ENCODE measurements at places on chromosomes 2 and 18.

DNA sequence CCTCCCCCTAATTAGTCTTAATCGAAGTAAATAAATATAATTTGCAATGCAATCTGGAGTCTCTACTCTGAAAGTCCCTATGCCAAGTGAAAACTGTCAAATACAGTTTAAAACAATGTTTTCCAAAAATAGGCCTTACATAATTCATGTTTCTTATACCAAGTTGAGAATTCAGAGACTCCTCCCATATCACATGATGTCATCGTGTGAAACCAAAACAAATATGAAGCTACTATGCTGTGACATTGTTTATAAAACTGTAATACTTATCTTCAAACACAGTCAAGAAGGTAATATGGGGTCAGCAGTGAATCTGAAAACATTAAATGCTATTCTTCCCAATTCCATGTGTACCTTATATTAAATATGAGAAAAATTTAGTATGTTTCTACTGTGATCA is 940.2 kb upstream of the FANCL start:
- DNase-seq, result no peak

DNA sequence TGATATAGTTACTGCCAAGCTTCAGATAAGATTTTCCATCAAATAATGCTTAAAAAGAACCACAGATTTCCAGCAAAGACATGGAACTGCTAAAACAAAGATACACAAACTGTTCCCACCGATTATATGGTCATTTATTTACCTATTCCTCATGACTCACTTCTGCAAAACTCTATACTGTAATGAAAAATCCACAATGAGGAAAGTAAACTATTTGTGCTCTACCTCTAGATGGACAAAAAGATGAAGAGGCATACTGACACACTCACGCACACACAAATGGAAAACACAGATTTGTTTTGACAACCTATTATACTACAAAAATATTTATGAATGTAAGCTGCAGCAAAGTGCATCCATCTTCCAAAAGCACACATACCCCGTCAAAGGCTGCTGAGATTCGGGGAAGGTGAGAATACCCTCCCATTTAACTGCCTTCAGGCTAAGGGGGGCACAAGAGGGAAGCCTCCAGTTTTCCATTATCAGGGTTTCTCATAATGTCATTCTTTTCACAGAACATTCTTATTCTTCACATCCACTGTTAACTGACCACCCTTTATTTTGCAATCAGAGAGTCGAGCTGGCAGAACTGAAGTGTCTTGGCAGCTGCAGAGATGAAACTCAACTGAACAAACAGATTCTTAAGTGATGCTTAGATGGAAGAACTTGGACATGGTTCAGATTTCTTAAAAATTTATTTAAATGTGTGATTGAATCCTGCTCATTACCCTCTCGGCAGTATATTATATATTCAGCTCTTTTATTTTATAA is 115.9 kb upstream of the TANK start:
- no peak for DNase-seq

- no peak for DNase-seq
Observed at GRCh38 chr18:36711813-36712444, 116.9 kb downstream of the TPGS2 start.

- DNase-seq, result no peak
Observed at GRCh38 chr2:160028431-160029269, 33.8 kb downstream of the PLA2R1 start.

DNA sequence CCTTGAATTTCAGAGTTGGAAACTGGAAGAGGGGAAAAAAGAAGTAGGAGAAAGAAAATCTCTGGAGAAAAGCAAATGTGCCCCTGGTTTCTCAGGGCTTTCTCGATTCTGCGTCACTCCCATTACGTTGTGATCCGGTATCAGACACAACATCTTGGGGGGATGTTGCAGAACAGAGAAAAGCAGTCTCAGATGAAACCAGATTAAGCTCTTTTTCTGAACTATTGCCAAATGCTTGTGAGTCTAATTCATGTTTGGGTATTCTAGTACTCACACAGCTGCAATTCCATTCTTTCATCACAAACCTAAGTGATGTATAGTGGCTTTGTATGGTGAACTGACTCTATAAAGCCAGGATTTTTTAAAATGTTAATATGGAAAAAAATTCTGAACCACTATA is 233.2 kb downstream of the TCF4 start:
- DNase-seq, result no peak

- no peak for DNase-seq
Observed at GRCh38 chr2:137670111-137670510, 294.2 kb upstream of the HNMT start.

DNA sequence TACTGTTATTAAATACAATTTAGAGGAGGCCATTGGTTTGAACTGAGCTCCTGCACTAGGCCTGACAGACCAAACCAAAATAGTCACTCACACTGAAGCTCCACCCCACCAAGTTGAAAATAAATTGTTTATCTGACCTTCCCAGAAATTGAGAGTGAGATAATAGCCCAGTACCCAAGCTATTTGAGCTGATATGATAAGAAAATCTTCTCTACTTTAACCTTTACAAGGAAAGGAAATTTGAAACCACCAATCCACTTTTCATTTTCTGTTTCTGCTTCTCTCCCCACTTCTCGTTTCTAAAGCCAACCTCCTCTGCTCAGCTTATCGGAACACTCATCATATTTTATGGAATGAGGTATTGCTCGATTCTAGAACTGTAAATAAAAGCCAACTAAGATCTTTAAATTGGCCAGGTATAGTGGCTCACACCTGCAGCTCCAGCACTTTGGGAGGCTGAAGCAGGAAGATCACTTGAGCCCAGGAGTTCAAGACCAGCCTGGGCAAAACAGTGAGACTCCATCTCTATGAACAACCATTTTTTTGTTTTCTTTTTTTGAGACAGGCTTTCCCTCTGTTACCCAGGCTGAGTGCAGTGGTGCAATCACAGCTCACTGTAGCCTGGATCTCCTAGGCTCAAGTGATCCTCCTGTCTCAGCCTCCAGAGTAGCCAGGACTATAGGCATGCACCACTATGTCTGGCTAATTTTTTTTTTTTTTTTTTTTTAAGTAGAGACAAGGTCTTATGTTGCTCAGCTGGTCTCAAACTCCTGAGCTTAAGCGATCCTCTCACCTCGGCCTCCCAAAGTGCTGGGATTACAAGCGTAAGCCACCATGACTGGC is 13.3 kb upstream of the GALM start:
- no peak for DNase-seq

GRCh38 chr2:126864861-126865260 is 33.8 kb upstream of the TEX51 start:
- DNase-seq, result no peak

- DNase-seq, result no peak
Observed at GRCh38 chr18:45423659-45424058, 191.6 kb upstream of the SLC14A2 start.

Measured in stimulated activated CD8-positive, alpha-beta memory T cell treated with anti-CD3 and anti-CD28 coated beads, Interleukin-7, amount 100 ng/mL, for 48 hours (primary cell).